ENCODE measurements at places on chromosomes 6 and 20.

DNA sequence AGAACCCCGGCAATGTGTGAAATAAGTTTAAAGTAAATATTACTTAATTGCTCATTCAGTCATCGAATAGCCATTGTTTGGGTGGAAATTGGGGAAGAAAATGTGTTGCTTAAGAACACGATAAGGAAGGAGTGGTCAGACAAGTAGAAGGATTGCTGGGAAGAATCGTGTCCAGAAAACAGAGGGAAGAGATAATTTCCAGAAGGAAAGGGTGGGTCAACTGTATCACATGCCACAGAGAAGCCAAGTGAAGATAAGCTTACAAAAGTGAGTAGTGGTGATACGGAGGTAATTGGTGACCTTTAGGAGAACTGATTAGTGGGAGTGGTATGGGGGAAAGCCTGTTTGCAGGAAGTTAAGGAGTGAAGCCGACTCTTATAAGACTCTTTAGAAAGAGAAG, 306.2 kb downstream of the SOX4 start:
- DNase-seq, result no peak

GRCh38 chr20:8077137-8077466, 55.0 kb upstream of the PLCB1 start:
- DNase-seq, result no peak

DNA sequence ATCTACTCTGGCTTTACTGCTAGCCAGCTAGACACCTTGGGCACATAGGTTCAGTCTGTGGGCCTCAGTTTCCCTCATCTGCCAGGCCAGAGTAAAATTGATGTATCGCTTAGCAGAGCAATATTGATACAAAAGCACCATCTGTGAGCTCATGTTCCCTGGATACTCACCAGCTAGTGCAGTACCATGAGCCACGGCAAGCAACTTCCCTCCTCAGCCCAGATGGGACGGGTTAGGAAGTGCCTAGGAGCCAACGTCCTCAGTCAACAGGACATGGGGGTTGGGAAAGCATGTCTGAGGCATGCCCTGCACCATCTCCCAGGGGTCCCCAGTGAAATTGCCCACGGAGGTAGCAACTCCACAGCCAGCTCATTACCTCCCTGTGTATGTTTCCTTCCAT, 258.3 kb downstream of the ANKRD60 start:
- DNase-seq, result no peak

GRCh38 chr20:6074145-6074561, 20.3 kb upstream of the LRRN4 start:
- DNase-seq, result no peak

- peak; percentile 36 for DNase-seq
These were observed 26.7 kb downstream of the SAYSD1 start for GRCh38 chr6:39088331-39088730.

Measured in left ventricle myocardium inferior (tissue), 1 donor.